ENCODE measurements at places on chromosomes 3 and 15.

DNA sequence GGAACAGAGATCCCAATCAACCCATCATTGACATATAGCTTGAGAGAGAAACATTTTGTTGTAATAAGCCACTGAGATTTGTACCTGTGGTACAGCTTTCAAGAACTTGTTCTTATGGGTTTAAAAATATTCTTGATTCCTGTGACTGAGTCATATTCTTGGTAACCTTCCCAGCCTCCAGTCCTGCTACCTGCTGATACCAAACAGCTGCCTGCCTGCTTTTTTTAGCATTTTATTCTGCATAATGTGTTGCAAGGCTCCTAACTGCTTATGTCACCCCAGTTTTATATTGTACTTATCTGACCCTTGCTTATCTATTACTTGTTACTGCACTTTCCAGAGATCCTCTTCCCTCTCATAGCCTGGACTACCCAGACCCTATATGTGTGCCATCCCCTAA lies 349.3 kb upstream of the SOX2 start:
- DNase-seq, result no peak

DNA sequence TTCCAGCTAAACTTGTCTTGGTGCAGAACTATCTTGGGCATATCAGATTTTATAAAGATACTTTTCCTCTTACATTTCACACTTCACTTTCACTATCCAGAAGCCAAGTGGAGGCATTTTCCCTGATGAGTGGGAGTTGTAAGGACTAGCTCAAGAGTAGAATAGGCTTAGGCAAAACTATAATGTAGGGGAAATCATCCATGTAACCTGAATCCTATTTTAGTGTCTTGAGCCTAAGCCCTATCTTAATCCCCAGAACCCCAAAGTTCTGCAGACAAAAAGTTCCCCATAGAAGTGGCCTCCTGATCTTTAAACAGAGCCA lies 42.2 kb upstream of the CD47 start:
- no peak for DNase-seq

- no peak for DNase-seq
Measured at GRCh38 chr3:40873476-40873875, 325.8 kb upstream of the CTNNB1 start.

DNA sequence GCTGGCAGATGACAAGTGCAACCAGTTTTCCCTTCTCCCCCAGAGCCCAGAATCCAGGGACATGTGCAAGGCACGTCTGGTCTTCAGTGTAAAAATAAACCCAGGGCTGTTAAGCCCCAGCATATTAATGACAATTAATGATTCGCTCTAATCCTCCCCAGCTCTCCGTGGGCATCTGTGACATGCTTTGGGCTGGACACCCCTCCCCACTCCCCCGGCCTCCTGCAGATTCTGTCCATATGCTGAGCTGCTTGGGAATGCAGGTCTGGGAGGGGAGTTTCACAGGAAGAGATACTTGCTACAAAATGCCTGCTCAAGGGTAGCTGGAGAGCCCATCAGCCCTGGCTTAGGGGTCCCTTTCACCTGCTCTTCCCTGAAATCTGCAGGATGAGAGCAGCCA lies 43.0 kb upstream of the NTRK3 start:
- DNase-seq, result no peak

GRCh38 chr3:127012091-127012490 lies 29.2 kb downstream of the PLXNA1 start:
- DNase-seq, result no peak

- DNase-seq, result no peak
Measured at GRCh38 chr3:132344666-132345280, 27.6 kb downstream of the ACP3 start.

DNA sequence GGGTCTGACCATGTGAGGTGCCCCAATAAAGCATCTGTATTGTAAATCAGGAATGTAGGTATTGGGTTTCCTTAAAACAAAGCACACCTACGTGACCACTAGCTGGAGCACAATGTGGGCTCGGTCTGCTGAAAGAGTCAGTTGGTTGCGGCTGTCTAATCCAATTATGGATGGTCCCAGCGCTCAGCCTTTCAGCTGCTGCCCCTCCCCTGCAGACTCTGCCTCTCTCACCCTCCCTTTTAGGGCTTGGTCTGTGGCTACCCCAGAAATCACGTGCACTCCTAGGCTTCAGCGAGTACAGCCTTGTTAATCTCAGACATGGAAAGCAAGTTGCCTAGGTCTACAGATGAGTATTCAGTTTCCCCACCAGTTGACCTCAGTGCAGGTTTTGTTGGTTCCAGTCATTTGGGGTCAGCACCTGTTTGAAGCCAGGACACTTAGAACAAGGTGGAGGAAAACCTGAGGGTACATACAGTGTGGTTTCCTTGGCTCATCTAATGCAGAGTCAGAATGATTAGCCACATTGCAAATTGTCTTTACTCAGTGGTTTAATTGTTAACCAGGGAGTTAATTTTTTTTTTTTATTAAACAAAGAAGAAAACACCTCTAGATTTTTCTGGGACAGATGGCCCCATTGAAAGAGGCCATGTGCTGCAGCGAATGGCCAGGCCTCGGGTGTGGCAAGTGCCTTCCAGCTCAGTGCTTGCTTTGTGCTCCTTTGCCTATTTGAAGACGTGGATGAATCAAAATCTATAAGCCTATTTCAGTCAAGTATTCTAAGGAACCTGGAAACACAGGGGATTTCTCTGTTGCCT lies 137.7 kb downstream of the IGF1R start:
- no peak for DNase-seq

- no peak for DNase-seq
Measured at GRCh38 chr3:135231737-135232136, 436.7 kb downstream of the EPHB1 start.

DNA sequence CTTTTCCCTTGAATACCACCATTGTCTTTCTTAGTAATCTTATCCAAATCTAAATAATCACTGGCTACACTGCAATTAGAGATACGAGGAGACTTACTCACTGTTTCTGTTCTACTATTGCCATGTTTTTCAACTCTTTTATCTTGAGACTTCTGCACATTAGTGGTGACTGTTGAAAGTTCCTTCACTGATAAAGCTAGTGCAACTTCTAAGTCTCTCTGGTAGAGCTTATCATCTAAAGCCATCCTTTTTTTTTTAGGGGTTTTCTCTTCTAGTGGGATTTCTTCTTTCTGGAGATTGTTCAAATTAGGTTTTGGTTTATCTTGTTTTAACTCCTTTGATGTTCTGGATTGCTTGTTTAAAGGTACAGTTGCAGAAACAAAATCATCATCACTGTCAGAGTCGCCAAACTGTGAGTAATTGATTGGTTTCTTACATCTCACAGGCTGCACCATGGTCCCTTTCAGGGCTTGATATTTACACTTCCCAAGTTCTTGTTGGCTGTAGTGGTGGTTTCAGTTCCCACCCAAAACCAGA lies 37.7 kb downstream of the NCK1 start:
- DNase-seq, result no peak

DNA sequence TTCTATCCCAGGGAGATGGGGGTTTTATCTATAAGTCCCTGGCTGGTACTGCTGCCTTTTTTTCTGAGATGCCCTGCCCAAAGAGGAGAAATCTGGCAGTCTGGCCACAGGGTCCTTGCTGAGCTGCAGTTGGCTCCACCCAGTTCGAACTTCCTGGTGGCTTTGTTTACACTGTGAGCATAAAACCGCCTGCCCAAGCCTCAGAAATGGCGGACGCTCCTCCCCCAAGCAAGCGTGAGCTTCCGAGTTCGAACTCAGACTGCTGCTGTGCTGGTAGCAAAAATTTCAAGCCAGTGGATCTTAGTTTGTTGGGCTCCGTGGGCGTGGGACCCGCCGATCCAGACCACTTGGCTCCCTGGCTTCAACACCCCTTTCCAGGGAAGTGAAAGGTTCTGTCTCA lies 126.8 kb upstream of the SUCLG2 start:
- no peak for DNase-seq

- no peak for DNase-seq
Measured at GRCh38 chr3:128523591-128523990, 30.6 kb upstream of the GATA2 start.

Measured in substantia nigra (tissue), 51 donors.